Activated CD4-positive, alpha-beta T cell treated with anti-CD3 and anti-CD28 coated beads for 24 hours (primary cell): ENCODE measurements at places on chromosomes 2 and 18.

DNA sequence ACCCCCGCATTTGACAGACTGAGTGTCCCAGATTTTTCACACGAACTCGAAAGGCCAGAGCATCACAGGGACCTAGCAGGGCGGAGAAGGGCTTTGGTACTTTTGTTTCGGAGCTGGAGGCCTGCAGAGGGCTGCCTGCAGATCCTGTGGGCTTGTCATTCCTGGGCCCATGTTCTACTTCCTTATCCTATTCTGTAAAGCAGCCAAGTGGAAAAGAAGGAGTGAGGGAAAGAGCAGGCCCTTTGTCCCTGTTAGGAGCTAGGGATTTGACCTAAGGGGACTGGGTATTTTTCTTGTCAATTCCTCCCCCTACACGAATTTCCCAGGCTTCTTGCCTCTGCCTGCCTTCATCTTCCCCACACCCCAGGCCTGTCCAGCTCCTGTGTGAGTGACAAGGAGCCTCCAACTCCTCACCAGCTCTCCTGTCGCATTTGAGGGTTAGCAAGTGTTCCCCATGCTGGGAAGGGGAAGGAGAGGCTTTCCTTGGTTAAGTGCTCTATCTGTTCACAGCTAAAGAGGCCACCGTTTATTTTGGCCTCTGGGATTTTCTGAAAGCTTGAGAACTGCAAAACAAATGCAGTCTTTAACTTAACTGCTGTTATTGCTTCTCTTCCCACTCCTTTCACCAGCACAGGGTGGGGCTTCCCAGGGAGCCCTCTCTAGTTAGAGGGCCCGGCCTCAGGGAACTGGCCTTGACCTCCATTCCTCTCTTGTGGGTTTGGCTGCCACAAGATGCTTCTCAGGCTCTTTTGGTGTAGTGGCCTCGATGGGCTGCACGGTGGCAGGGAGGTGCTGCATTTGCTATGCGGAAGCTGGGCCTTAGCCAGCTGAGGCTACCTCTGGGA, 61.2 kb downstream of the SGPP2 start:
- DNase-seq: no peak

DNA sequence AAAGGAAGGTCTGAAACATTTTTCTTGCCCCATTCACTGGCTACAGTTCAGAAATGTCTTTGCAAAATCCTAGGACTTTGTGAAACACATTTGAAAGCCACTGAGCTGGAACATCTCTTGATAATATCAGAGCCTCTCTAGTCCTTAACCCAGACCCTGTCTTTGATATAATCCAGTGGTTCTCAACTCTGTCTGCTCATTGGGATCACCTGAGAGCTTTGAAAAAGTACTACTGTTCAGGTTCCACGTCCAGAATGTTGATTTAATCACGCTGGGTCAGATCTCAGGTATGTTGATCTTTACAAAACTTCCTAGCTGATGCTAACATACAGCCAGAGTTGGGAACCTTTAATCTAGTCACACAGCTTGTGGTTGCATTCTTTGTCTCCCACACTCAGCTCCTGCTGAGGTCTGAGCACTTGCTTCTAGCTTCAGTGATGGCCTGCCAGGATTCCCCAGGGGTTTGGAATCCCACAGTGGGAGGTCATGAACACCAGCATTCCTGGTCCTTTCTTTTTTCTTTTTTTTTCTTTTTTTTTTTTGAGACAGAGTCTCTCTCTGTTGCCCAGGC, 262.7 kb downstream of the SETBP1 start:
- no peak for DNase-seq

DNA sequence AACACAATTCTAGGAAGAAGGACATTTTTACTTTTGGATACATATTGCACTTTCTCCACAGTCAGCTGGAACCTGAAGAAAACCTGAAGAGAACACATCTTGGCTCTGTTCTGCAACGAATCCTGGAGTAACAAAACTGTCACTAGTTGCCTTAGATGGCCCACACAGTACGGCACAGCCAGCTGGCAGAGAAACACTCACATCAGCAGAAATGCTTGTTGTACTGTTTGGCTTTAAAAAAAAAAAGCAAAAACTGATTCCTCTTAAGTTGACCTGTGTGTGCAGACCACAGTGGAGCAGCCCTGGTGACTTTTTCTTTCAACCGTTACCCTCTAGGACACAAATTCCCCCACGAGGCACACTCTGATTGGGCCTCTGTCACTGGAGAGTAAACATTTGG, 152.3 kb upstream of the TWIST2 start:
- DNase-seq: no peak

DNA sequence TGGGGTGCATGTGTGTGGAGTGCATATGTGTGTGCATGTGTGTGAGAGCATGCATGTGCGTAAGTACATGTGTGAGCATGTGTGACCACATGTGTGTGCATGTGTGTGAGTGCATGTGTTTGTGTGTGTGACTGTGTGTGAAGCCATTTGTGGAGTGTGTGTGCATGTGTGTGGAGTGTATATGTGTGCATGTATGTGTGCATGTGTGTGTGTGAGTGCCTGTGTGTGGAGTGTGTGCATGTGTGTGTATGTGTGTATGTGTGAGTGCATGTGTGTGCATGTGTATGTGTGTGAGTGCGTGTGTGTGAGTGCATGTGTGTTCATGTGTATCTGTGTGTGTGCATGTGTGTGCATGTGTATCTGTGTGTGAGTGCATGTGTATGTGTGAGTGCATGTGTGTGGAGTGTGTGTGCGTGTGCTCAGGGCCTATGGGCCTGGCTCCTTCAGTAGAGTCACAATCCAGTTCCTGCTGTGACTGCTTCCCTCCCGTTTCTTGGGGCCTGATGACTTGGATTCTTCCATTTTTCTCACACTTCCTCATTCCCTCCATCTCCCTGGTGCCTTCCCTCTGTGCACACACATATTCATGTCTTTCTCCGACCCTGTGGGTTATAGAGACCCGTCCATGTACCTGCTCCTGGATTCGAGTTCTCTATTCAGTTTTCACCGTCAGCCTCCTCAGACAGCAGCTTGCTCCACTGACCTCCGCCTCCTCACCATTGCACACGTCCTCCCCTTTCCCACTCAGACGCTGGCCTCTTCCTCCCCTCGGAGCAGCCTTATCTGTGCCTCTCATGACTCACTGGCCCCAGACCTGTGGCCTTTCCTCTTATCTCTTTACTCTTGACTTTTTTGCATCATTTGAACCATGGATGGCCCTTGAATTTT, 25.2 kb downstream of the TOGARAM2 start:
- DNase-seq: no peak
